Suppressor macrophage treated with lipopolysaccharide for 1 hour (primary cell): ENCODE measurements at places on chromosomes 4 and X.

GRCh38 chrX:3271834-3272186 is 74.6 kb downstream of the MXRA5 start:
- DNase-seq, result peak; percentile 19

DNA sequence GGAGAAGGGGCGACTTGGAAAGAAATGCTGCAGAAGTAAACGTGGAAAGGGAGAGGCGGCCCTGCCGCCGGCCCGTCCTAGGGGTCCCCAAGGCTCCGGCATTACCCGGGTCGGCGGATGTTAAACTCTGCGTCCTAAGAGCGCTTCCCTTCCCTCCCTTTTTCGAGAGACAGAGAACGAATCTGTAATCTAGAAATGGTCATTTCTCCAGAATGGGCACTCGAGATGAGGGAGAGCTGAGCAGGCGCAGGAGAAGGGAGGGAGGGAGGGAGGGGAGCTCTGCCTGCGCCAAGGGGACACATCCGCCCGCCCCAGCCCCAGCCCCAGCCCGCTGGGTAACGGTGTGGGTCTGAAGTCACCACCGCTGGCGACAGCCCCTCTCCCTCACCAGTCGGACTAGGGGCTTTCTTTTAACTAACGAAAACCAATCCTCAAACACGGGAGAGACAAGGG is 1.7 kb downstream of the HCFC1 start:
- no peak for DNase-seq

DNA sequence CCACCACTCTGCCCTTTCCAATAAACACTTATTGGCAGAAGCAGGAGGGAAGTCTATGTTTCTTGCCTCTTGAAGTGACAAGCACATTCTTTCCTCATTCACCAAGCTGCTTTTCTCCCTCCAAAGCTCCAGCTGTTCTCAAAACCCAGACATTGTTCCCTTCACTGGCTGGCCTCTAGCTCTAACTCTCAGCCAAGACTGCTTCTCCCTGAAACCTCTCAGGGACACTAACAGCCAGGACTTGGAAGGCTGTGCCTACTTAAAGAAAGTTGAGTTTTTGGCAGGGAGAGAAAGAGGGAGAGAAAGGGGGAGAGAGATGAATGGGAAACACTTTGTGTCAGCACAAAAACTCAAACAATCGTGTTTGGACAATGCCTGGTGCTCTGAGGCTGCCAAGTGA is 99.5 kb downstream of the COX18 start:
- no peak for DNase-seq

DNA sequence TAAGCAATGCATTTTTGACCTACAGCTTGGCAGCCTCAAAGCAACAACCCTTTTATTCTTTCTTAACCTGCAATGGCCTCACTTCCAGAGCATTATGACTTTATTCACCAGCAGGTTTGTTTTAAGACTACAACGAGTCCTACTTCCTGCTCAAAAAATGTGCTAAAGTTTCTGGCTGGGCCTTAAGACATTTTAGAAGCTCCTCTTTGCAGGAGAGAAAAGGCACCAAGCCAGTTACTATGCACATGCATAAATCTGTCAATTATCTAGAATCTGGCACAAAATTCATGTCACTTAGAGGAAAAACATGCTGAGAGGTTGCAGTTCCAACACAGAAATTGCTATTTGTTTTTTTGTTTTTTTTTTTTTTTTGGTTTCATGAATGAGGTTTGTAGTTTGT is 223.0 kb upstream of the EPHA5 start:
- DNase-seq, result no peak

- peak; percentile 44 for DNase-seq
Observed at GRCh38 chrX:66004928-66005829, 34.7 kb downstream of the VSIG4 start.

GRCh38 chr4:71855944-71856343 is 72.1 kb upstream of the GC start:
- DNase-seq, result no peak

GRCh38 chr4:153222707-153223426 is 18.6 kb downstream of the TRIM2 start:
- peak; percentile 51 for DNase-seq

DNA sequence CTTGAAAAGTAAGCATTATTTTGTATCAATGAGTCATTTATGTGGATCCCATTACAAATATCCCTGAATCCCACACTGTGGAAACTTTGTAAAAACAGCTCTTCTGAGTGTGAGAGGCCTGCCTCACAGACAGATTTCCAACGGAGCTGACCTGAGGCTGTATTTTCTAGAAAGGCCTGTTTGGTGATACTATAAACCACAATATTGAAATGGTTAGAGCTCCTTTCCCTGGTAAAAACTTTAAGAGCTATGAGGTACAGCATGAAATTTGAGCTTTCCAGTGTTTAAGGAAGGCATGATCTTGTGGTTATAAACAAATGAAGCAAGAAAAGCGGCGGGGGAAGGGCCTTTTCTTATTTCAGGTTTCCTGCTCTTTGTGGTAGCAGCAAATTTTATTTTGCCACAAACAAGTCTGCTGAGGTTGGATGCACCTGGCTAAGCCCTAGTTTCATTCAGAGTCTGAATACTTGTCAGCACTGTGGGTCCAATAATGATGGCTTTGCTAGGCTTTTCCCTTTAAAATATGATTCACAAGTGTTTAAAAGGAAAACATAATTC is 86.8 kb upstream of the ETNPPL start:
- DNase-seq, result no peak

GRCh38 chrX:46953597-46953996 is 41.4 kb downstream of the JADE3 start:
- no peak for DNase-seq

GRCh38 chrX:19350941-19351384 is 7.2 kb downstream of the PDHA1 start:
- DNase-seq, result peak; percentile 76

GRCh38 chrX:40871385-40872082 is 136.2 kb upstream of the MED14 start:
- peak; percentile 86 for DNase-seq
